CD4-positive, alpha-beta memory T cell (primary cell): ENCODE measurements at places on chromosomes 5 and 9. TPM values are rescaled to one million over a fixed set of nuclear protein-coding genes. Genes with fewer than 3 reads are reported as not detected.

- no peak overlapping the region for H3K27ac ChIP-seq
- DNase-seq, result no peak
- H3K36me3 ChIP-seq, result peaks cover 2% of the 10 kb centered on the region
- H3K27me3 ChIP-seq, result no peaks in the 10 kb centered on the region
- no peaks in the 10 kb centered on the region for H3K4me1 ChIP-seq
- no peak overlapping the region for H3K4me3 ChIP-seq
Observed at GRCh38 chr5:54148858-54149257, 161.5 kb downstream of the ARL15 start.

The SPINK4 gene
- not detected for total RNA-seq

GRCh38 chr9:114275246-114276004 lies 47.5 kb upstream of the ORM1 start:
- no peaks in the 10 kb centered on the region for H3K36me3 ChIP-seq
- no peak overlapping the region for H3K4me3 ChIP-seq
- no peaks in the 10 kb centered on the region for H3K27me3 ChIP-seq

GRCh38 chr9:100098046-100098886 lies 534 bp downstream of the ERP44 start:
- peak overlapping the region; percentile 80 for H3K27ac ChIP-seq
- H3K4me3 ChIP-seq, result peak overlapping the region; percentile 89
- H3K4me1 ChIP-seq, result peaks cover 35% of the 10 kb centered on the region
- no peaks in the 10 kb centered on the region for H3K36me3 ChIP-seq

DNA sequence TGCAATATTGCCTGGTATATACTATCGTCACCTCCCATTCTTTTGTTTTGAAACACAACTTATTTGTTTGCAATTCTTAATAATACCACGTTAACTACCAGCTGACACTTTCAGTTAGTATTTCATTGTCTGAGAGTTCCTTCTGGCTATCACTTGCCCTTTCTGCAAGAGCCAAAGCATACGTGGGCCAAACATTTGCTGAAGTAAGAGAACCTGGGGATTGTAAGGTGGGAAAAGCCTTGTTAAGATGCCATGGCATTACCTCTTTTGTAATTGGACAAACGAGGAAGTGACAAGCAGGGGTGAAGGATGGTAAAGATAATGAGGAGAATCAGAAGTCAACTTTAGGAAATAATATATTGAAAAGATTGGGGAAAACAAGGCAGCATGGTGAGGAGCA lies 47.7 kb downstream of the FYB1 start:
- no peak for DNase-seq
- H3K27me3 ChIP-seq, result no peaks in the 10 kb centered on the region
- no peak overlapping the region for H3K27ac ChIP-seq
- H3K4me1 ChIP-seq, result peaks cover 100% of the 10 kb centered on the region
- H3K36me3 ChIP-seq, result no peaks in the 10 kb centered on the region

- no peak overlapping the region for H3K4me3 ChIP-seq
- H3K4me1 ChIP-seq, result peaks cover 24% of the 10 kb centered on the region
- peaks cover 18% of the 10 kb centered on the region for H3K27me3 ChIP-seq
- no peaks in the 10 kb centered on the region for H3K36me3 ChIP-seq
Observed at GRCh38 chr5:132815454-132815853, 2.4 kb downstream of the SOWAHA start.

The C5orf52 gene
- total RNA-seq, result not detected

DNA sequence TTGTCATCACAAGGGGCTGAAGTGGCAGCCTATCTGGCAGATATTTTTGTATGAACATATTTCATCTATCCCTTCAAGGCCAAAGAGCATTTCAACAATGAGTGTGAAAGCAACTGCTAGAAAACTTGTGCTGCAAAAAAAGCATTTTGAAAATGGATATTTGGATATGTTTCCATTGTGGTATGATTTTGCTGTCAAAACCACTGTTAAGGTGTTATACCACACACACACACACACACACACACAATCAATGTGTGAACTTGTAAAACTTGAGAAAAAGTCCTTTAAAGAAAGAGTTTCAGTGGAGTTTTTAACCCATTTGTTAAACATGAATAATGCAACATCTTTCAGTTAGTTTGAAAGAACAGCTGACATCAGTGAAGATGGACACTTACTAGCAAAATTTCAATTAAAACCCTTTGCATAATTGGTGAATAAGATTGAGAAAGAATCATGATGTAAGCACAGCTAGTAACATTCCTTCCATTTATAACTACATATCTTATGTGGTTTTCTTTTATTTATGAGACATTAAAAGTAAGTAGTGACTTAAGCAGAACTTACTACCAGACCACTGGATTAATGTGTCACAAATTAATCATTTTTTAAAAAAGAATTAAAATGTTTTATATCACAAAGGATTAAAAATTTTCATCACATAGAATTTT lies 182.6 kb upstream of the GNA14 start:
- no peaks in the 10 kb centered on the region for H3K27me3 ChIP-seq
- H3K27ac ChIP-seq, result no peak overlapping the region
- H3K36me3 ChIP-seq, result no peaks in the 10 kb centered on the region

The ALDH1B1 gene
- 3.6 TPM for total RNA-seq

GRCh38 chr5:164181604-164182003 lies 676.2 kb downstream of the MAT2B start:
- no peaks in the 10 kb centered on the region for H3K36me3 ChIP-seq
- H3K27me3 ChIP-seq, result no peaks in the 10 kb centered on the region
- no peak overlapping the region for H3K27ac ChIP-seq
- no peaks in the 10 kb centered on the region for H3K4me1 ChIP-seq
- no peak overlapping the region for H3K4me3 ChIP-seq

DNA sequence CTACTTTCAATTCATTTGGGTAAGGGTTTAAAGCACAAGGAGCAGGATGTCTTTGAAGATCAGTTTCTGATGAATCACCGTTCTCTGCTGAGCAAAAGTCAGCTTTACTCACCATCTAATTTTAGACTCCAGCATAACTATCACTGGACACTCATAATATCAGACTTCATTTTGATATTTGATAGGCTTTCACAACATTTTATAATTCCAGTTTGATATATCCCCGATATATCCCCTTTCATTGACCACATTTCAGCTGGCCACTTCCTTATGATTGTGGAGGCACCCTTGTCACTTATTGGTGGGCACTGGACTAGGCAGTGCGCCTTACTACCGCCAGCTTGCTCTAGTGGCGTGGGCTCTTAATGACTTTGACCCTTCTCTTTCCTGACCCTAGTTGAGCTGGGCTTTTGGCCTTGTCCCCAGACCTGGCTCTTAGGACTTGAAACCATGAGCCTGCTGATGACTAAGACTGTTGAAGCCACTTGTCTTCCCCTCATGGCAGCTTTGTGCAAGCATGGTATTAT lies 46.8 kb downstream of the CYSTM1 start:
- no peaks in the 10 kb centered on the region for H3K4me1 ChIP-seq
- no peaks in the 10 kb centered on the region for H3K27me3 ChIP-seq
- H3K27ac ChIP-seq, result no peak overlapping the region
- DNase-seq, result no peak

The ST8SIA4 gene
- 28.7 TPM for total RNA-seq

The GPR150 gene
- total RNA-seq, result 2.4 TPM

DNA sequence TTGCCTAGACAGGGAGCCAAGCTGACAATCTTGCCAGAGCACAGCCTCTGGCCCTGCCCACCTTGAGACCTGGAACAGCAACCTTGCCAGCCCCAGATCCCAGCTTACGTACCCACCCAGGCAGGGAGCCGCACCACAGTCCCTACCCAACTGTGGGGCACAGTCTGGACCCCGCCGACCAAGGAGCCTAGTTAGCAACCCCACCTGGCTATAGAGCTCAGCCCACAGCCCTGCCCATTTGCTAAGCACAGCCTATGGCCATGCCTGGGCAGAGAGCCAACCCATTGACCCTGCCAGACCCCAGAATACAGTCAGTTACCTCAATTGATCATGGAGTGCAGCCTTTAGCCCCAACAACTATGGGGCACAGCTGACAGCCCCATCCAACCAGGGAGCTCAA lies 97.9 kb upstream of the SH3GL2 start:
- H3K27ac ChIP-seq, result no peak overlapping the region
- DNase-seq, result no peak
- no peak overlapping the region for H3K4me3 ChIP-seq
- H3K36me3 ChIP-seq, result no peaks in the 10 kb centered on the region
- no peaks in the 10 kb centered on the region for H3K4me1 ChIP-seq

DNA sequence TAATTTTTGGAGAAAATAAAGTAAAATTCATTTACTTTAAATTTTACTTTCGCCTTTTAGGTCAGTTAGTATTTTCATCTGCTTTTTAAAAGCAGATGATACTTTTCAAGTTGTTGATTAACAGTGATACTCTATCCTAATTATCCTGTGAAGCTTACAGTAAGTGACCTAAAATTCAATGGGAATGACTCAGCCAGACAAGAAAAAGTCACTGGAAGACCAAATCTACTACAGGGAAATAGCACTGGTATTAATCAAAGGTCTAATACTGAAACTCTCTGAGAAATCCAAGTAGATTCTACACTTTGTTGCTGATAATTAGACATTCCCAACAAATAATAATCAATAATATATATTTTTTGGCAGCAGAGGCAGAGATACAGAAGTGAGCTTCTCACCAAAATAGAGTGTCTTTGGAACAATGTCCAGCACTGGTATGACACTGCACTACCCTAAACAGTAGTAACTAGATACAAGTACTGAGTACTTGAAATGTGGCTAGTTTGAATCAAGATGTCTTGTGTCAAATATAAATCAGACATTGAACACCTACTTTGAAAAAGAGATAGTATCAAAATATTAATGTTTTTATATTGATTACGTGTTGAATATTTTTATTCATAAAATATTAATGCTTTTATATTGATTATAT lies 22.8 kb upstream of the ELL2 start:
- no peak overlapping the region for H3K27ac ChIP-seq
- no peaks in the 10 kb centered on the region for H3K4me1 ChIP-seq

The SPINK14 gene
- total RNA-seq, result not detected

GRCh38 chr5:93916872-93917271 lies 175.5 kb upstream of the POU5F2 start:
- DNase-seq, result no peak
- H3K27me3 ChIP-seq, result no peaks in the 10 kb centered on the region
- H3K4me3 ChIP-seq, result no peak overlapping the region
- no peaks in the 10 kb centered on the region for H3K36me3 ChIP-seq
- no peaks in the 10 kb centered on the region for H3K4me1 ChIP-seq

- DNase-seq, result no peak
- H3K4me1 ChIP-seq, result peaks cover 71% of the 10 kb centered on the region
- peaks cover 22% of the 10 kb centered on the region for H3K36me3 ChIP-seq
- H3K27me3 ChIP-seq, result no peaks in the 10 kb centered on the region
Observed at GRCh38 chr5:172769342-172769615, 1.7 kb downstream of the DUSP1 start.

DNA sequence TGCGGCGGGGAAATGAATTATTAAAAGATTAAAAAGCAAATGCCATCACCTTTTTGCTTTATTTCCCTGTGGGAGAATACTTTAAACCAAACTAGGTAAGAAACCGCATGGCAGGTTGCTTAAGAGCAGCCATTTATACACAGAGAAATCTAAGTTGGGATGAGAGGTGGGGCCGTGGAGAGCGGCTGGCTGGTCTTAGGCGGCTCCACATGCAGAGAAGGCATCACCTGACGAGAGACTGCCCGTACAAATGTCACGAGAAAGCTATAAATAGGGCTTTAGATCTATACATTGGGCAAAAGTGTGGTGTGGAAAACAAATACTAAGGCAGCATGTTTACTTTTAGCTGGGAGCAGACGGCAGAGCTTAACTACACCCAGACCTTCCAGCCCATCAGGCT lies 39.4 kb downstream of the MED27 start:
- no peak overlapping the region for H3K27ac ChIP-seq
- no peak overlapping the region for H3K4me3 ChIP-seq
- DNase-seq, result no peak

DNA sequence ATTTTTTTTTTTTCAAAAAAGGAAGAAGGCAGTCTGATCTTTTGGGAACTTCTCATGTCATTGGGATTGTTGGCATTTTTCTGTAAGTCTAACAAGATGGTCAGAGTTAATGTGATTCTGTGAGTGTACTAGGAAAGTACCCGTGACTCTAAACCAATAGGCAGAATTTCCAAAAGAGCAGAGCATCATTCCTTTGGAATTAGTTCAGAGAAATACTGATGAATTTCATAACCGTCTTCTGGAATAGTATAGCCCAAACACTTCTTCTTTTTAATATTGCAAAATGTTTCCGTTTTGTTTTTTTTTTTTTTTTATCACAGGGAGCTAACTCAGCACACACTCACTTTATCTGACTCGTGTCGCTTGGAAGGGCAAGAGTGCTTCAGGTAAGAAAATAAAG lies 407.4 kb downstream of the DTWD2 start:
- H3K27ac ChIP-seq, result no peak overlapping the region
- H3K36me3 ChIP-seq, result no peaks in the 10 kb centered on the region
- H3K4me1 ChIP-seq, result no peaks in the 10 kb centered on the region

DNA sequence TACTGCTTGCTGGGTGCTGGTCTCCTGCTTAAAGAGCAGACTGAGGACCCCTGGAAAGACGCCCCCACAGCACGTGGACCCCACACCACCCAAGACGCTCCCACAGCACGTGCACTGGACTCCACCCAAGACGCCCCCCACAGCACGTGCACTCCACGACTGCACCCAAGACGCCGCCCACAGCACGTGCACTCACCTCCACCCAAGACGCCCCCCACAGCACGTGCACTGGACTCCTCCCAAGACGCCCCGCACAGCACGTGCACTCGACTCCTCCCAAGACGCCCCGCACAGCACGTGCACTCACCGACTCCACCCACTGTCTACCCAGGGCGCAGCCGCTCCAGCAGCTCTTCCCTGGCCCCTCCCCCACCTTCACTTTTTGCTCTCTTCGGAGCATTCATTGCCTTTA lies 50.5 kb downstream of the EHMT1 start:
- H3K27ac ChIP-seq, result no peak overlapping the region
- DNase-seq, result no peak
- no peak overlapping the region for H3K4me3 ChIP-seq
- peaks cover 4% of the 10 kb centered on the region for H3K36me3 ChIP-seq

DNA sequence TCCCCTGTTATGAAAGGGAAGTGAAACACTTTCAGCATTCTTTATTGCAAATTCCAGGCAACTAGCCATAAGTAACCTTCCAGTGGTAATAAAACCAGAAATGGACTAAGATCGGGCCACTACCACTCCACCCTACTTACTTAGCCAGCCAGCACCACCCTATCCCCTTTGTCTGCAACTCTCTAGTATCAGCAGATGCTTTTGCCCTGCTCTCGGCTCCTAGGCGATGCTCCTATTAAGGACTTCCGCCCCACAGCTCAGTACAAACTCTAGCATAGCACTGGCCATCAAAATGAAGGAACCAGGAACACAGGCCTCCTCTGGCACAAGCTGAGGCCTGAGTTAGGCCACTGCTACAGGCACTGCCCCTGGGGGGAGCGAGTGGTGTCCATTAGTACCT lies 81.2 kb downstream of the GLDC start:
- no peaks in the 10 kb centered on the region for H3K27me3 ChIP-seq
- H3K4me3 ChIP-seq, result no peak overlapping the region
- H3K27ac ChIP-seq, result no peak overlapping the region
- DNase-seq, result no peak
- H3K4me1 ChIP-seq, result no peaks in the 10 kb centered on the region
- H3K36me3 ChIP-seq, result no peaks in the 10 kb centered on the region
